Calu3 (cell line): ENCODE measurements at places on chromosomes 3 and 15. TPM values are rescaled to one million over a fixed set of nuclear protein-coding genes. Genes with fewer than 3 reads are reported as not detected.
A peak's percentile ranks its signal among the peaks of the same experiment; 100 is the strongest.

GRCh38 chr3:53139906-53140846, 9.9 kb upstream of the RFT1 start:
- H3K4me3 ChIP-seq = no peak overlapping the region
- no peaks in the 10 kb centered on the region for H3K36me3 ChIP-seq
- DNase-seq = no peak
- no peak overlapping the region for H3K27ac ChIP-seq
- H3K27me3 ChIP-seq = no peaks in the 10 kb centered on the region

DNA sequence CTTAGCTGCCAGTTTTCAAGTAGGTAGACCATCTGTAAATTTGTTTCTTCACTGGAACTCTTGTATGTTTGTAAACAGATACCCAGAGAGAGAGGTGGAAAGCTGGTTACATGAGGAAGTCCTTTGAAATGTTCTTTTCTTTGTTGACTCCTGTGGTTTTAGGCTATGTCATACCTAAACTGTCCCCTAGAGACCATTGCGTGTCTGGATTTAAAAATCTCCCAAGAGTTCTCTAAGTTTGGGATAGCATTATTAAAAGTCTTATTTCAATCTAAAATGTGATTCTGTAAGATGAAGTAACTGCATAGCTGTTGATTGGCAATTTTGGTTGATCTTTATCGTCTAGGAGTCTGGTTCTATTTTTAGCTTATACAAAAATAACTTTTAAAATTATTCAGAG, 127.2 kb downstream of the GHSR start:
- peaks cover 60% of the 10 kb centered on the region for H3K4me1 ChIP-seq
- peaks cover 96% of the 10 kb centered on the region for H3K36me3 ChIP-seq
- no peak overlapping the region for H3K4me3 ChIP-seq
- peak overlapping the region; percentile 99 for H3K27ac ChIP-seq
- no peaks in the 10 kb centered on the region for H3K27me3 ChIP-seq

- no peaks in the 10 kb centered on the region for H3K27me3 ChIP-seq
- DNase-seq = no peak
- H3K4me3 ChIP-seq = no peak overlapping the region
- H3K36me3 ChIP-seq = peaks cover 11% of the 10 kb centered on the region
- H3K27ac ChIP-seq = no peak overlapping the region
Measured at GRCh38 chr3:191336833-191337232, 6.5 kb upstream of the UTS2B start.

- H3K36me3 ChIP-seq = no peaks in the 10 kb centered on the region
- no peak for DNase-seq
- no peaks in the 10 kb centered on the region for H3K4me1 ChIP-seq
- no peak overlapping the region for H3K27ac ChIP-seq
- H3K27me3 ChIP-seq = no peaks in the 10 kb centered on the region
- H3K4me3 ChIP-seq = no peak overlapping the region
Measured at GRCh38 chr3:180320631-180321030, 281.3 kb upstream of the TTC14 start.

DNA sequence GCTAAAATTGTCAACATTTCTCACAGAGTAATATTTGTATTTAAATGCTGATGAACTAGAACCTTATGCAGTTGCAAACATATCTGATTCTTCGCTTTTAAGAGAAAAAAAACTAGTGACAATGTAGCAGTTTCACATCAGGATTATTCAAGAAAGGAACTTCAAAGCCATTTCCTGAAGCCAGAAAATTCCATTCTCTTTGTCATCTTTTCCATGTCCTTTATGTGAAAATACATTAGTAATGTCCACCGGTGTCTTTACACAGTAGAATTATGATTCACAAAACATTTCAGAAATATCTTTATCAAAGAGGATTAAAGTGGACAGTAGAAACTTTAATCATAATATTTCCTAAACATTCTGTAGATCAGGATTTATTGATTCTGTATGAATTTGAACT, 12.7 kb upstream of the LXN start:
- no peak for DNase-seq
- peaks cover 46% of the 10 kb centered on the region for H3K36me3 ChIP-seq
- no peak overlapping the region for H3K4me3 ChIP-seq
- H3K27me3 ChIP-seq = no peaks in the 10 kb centered on the region

DNA sequence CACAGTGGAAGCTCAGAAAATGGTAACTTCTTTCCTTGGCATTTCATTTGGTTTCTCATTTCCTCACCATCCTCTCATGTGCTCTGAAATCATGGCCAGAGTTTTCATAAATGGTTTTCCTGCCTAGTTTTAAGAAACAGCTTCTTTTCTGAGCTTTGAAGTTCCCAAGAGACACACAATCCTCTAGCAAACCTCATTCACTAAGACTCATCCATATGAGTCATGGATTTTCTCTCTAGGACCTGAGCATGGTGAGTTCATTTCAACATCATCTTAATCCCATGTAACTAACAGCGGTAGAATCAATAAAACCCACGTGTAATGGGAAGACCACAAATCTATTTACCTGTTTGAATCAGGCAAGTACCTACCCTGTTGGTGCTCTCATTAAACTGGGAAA, 274.5 kb upstream of the LRTM1 start:
- no peak overlapping the region for H3K4me3 ChIP-seq
- H3K4me1 ChIP-seq = no peaks in the 10 kb centered on the region
- no peaks in the 10 kb centered on the region for H3K27me3 ChIP-seq
- DNase-seq = no peak
- no peak overlapping the region for H3K27ac ChIP-seq
- no peaks in the 10 kb centered on the region for H3K36me3 ChIP-seq

GRCh38 chr15:100033140-100033857, 300.1 kb upstream of the LYSMD4 start:
- H3K27me3 ChIP-seq = no peaks in the 10 kb centered on the region
- H3K4me3 ChIP-seq = no peak overlapping the region
- H3K4me1 ChIP-seq = no peaks in the 10 kb centered on the region
- H3K27ac ChIP-seq = no peak overlapping the region
- no peaks in the 10 kb centered on the region for H3K36me3 ChIP-seq

GRCh38 chr3:110971010-110971601, 100.5 kb upstream of the NECTIN3 start:
- H3K27me3 ChIP-seq = no peaks in the 10 kb centered on the region
- no peaks in the 10 kb centered on the region for H3K36me3 ChIP-seq
- no peak for DNase-seq
- H3K4me1 ChIP-seq = no peaks in the 10 kb centered on the region
- no peak overlapping the region for H3K27ac ChIP-seq

DNA sequence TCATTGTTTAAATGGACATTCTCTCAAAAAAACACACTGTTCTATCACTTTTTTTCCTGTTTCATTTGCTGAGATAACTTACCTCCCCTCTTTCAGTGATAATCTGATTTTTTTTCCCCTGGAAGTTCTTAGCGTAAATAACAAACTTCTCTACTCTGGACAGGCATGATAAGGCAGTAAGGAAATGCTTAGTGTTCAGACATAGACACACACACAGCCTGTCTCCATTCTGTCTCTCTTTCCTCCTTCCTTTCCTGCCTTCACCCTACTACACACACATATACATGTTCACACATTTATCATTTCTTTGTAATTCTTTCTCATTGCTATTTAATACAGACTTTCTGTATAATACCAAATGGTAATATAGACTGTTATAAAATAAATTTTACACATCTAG, 470.8 kb upstream of the ROBO1 start:
- no peak overlapping the region for H3K27ac ChIP-seq
- H3K4me1 ChIP-seq = peaks cover 8% of the 10 kb centered on the region
- H3K36me3 ChIP-seq = no peaks in the 10 kb centered on the region
- H3K27me3 ChIP-seq = no peaks in the 10 kb centered on the region

DNA sequence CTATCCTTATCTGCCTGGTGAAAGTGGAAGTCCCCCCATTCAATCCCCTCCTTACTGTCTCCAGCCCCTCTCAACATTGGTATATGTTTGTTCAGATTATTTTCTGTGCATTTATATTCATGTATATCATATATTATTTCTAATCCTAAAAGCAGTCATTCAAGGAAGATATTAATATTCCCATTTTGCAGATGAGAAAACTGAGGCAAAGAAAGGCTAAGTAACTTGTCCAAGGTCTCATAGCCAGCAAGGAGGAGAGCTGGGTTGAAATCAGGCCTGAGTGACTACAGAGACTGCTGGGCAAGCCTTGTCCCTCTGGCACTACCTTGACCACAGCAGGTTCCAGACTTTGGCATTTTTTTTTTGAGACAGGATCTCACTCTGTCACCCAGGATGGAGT, 29.0 kb downstream of the FOXL2NB start:
- H3K27me3 ChIP-seq = no peaks in the 10 kb centered on the region
- H3K36me3 ChIP-seq = no peaks in the 10 kb centered on the region
- H3K4me3 ChIP-seq = no peak overlapping the region
- no peak for DNase-seq
- H3K27ac ChIP-seq = no peak overlapping the region
- peaks cover 14% of the 10 kb centered on the region for H3K4me1 ChIP-seq

- no peak overlapping the region for H3K27ac ChIP-seq
- no peak for DNase-seq
- no peak overlapping the region for H3K4me3 ChIP-seq
- H3K36me3 ChIP-seq = no peaks in the 10 kb centered on the region
Measured at GRCh38 chr15:28934645-28935044, 48.9 kb downstream of the APBA2 start.

GRCh38 chr3:49428752-49429080, 408 bp downstream of the NICN1 start:
- peak overlapping the region; percentile 69 for H3K4me3 ChIP-seq
- H3K27me3 ChIP-seq = no peaks in the 10 kb centered on the region
- H3K36me3 ChIP-seq = peaks cover 43% of the 10 kb centered on the region
- DNase-seq = no peak
- peak overlapping the region; percentile 94 for H3K27ac ChIP-seq

DNA sequence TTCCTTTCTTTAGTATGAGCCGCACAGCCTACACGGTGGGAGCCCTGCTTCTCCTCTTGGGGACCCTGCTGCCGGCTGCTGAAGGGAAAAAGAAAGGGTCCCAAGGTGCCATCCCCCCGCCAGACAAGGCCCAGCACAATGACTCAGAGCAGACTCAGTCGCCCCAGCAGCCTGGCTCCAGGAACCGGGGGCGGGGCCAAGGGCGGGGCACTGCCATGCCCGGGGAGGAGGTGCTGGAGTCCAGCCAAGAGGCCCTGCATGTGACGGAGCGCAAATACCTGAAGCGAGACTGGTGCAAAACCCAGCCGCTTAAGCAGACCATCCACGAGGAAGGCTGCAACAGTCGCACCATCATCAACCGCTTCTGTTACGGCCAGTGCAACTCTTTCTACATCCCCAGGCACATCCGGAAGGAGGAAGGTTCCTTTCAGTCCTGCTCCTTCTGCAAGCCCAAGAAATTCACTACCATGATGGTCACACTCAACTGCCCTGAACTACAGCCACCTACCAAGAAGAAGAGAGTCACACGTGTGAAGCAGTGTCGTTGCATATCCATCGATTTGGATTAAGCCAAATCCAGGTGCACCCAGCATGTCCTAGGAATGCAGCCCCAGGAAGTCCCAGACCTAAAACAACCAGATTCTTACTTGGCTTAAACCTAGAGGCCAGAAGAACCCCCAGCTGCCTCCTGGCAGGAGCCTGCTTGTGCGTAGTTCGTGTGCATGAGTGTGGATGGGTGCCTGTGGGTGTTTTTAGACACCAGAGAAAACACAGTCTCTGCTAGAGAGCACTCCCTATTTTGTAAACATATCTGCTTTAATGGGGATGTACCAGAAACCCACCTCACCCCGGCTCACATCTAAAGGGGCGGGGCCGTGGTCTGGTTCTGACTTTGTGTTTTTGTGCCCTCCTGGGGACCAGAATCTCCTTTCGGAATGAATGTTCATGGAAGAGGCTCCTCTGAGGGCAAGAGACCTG, 13.2 kb downstream of the GREM1 start:
- H3K4me3 ChIP-seq = peak overlapping the region; percentile 21
- DNase-seq = peak; percentile 81
- H3K36me3 ChIP-seq = no peaks in the 10 kb centered on the region

Gene PIF1
- 33.9 and 51.5 TPM in 2 replicates for total RNA-seq

Gene ALDH1A2
- 219 and 231 TPM in 2 replicates for total RNA-seq

Gene ADAMTS17
- 3.5 and 7.3 TPM in 2 replicates for total RNA-seq

Gene SLC7A14
- not detected in 2 replicates for total RNA-seq

Gene CNTN6
- not detected in 2 replicates for total RNA-seq

Gene IQCF5
- not detected in 2 replicates for total RNA-seq
